ENCODE measurements at places on chromosomes 5 and 9. TPM values are rescaled to one million over a fixed set of nuclear protein-coding genes. Genes with fewer than 3 reads are reported as not detected.

The SPINK6 gene
- total RNA-seq = not detected

The OCLN gene
- total RNA-seq = 18.6 TPM

The SLC36A3 gene
- total RNA-seq = not detected

DNA sequence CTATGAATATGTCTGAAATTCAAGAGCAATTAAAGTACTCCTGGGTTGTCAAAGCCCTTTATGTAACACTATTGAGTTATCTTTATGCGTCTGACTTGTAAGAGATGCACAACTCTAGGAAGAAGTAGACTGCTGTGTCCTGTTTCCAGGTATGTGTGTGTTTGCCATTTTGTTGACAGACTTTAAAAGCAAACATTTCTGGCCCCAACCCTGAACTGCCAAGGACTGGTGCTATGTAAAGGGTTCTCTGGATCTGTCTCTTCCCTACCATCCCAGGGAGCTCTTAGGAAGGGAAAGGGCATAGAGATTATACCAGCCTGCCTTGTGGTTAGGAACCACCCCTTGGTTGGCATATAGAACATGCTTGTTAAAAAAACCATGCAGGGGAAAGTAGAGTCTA, 12.1 kb downstream of the SLC22A5 start:
- DNase-seq = no peak

- no peak for DNase-seq
Observed at GRCh38 chr5:64947031-64947430, 178.3 kb downstream of the CWC27 start.

The PRR7 gene
- 30.7 TPM for total RNA-seq

The PTCH1 gene
- total RNA-seq = 0.27 TPM

DNA sequence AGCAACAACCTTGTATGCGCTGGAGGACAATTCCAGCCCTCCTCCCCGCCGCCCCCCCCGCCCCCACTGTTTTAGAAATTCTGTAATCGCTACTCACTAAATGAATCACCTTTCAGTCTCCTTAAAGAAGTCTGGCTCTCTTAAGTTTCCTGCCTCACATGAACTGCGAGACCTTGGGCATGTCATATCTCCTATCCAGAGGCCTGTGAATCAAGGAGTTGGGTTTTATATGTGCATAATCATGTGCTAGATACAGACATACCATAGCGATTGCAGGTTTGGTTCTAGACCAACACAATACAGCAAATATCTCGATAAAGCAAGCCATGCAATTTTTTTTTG, 337 bp upstream of the DMAC1 start:
- DNase-seq = no peak

DNA sequence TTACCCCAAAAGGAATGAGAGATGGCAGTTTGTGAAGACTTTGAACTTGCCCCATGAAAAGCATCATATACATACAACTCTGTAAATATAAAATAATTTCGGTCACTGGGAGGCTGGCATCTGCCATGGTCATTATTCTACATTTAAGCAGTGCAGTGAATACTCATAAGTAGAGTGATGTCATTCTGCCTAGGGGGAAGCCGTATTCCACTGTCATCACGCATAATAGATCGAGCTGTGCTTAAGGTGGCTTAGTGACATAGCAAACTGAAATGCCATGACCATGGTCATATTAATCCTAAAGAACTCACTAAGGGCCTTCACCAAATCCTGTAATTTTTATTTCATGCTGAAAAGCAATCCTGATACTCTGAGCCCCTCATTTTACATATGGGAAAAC, 42.4 kb upstream of the NR4A3 start:
- DNase-seq = no peak

- no peak for DNase-seq
Observed at GRCh38 chr5:157729858-157730257, 1.4 kb upstream of the THG1L start.
